ENCODE measurements at places on chromosomes 11 and 22. TPM values are rescaled to one million over a fixed set of nuclear protein-coding genes. Genes with fewer than 3 reads are reported as not detected.

The CYTH4 gene
- not detected for total RNA-seq

The KRTAP5-7 gene
- not detected for total RNA-seq

The RASSF10 gene
- 2.6 TPM for total RNA-seq

The EFCAB6 gene
- total RNA-seq = 8.4 TPM

The DDIAS gene
- 0.99 TPM for total RNA-seq

DNA sequence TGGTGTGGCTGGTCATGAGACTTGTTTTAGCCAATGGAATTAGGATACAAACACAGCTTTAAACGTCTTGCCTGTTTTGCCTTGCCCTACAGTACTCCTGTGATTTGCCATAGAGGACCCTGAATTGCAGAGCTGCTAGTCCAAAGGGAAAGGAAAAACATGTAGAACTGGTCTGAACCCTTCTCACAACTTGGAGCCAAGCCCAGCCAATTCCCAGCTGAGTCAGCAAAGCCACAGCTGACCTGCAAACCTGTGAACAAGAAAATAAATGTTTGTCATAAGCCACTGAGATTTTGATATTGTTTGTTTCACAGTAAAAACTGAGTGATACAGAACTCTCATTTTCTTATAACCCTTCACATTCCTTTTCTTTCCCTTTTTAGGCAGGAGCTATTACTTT, 360.5 kb upstream of the API5 start:
- no peak for DNase-seq

DNA sequence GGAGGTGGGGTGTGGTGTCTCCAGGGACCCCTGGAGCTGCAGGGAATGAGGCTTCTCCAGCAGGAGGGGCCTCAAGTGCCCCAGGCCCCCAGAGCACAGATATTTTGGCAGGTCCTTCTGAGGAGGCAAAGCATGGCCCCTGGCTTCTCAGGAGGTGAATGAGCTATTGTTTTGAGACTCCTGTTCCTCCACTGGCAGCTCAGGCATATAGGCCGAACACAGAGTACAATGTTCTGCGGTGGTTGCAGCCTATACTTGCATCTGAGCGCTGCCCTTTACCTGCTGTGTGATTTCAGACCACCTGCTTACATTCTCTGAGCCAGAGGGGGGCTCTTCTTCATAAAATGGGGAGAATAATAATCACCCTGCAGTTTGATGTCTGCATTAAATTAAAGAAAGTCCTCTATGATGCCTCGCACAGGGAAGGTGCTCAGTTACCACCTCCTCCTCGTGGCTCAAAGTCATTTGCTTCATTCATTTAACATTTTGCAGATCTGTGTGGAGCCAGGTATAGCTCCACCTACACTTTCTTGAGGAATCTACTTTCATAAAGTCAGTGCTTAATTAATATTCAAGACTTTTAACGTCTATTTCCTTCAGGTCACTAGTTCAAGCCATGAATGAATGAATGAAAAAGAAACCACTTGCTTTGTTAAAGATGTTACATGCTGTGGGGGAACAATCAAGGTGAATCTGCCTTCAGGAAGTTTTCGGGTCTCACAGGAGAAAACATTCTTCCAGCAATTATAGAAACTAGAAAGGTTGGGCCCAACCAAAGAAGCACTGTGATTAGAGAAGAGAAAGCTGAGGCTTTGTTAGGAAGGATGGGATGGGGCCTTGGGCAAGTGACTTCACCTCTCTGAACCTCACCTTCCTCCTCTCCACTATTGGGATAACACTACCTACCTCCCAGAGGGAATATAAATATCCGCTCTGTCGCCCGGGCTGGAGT, 68.4 kb downstream of the ADAMTS15 start:
- no peak for DNase-seq

DNA sequence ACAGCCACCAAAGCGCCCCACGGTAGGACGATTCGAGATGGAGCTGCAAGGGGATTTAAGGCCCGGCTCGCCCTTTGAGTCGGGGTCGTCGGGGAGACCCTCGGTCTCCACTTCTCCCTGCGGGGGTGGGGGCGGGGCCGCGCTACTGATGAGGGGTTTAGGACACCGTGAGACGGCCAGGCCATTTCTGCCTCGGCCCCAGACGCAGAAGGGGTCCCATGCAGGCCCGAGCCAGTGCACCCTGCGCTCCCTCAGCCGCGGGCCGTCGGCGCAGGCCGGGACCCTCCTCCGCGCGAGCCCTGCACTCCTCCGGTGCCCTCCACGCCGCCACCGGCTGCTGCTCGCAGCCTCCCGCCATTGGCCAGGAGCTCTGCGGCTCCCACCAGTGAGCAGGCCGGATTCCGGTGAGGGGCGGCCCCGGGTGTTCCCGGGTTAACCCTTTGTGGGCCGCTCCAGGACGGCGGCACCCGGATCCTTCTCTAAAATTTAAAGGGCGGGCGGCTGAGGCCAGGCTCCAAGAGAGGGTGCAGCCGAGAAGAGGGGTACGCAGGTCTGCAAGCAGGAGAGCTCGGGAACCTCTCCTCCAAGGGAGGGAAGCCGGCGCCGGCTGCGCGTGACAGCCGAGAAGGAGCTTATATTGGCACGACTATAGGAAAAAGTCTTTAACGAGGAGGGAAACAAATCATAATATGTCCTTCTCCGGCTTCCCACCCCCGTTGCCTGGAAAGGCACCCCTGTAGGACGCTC, 18.0 kb downstream of the CREB3L1 start:
- DNase-seq = no peak

DNA sequence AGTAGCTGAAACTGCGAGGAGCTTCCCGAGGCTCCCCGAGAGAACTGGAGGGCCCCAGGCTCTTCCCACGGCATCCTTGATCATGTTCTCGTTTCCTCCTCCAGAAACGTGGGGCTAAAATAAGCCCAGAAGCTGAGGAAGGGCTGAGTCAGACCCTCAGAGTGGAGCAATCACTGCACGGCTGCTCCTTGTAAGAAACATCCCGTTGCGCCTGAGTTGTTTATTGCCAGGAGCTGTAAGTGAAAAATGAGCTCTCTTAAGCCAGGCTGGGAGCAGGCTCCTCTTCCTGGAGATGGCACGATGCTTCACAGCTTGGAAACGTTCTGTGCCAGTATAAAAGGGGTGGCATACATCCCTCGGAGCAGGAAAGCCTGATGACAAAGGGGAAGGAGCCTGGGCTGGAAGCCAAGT, 47.3 kb upstream of the SYN3 start:
- DNase-seq = peak; percentile 57

GRCh38 chr22:20436307-20436767, 1.3 kb downstream of the SCARF2 start:
- no peak for DNase-seq

DNA sequence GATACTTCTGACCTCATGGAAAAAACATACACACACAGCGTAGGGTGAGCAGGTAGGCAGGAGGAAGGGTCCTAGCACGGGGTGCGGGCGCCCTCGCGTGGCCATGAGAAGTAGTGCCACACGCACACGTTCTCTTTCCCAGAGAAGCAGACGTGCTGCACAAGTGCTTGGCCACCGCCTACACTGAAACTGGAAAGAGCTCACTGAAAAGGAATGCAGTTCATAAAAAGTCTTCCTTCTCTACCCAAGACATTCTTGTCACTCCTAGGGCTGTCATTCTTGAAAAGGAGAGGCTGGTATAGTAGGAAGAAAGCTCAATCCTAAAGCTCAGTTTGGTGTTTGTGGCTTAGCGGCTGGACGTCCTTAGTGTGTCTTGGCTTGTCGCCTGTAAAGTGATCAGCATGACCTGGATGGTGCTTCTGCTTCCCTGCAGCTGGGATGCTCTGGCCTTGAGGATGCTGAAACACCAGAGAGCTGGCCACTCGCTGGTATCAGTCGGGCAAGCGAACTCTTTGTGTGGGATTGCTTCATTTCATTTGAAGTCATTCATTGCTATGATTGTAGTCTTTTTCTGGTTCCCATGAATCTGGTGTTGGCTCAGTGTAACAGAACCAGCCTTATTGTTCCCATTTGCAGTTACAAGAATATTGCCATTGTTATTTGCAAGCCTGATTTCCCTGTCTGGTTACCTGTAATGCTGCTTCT, 303.8 kb downstream of the NTM start:
- peak; percentile 59 for DNase-seq

- DNase-seq = no peak
Observed at GRCh38 chr11:37612146-37612545, 1014.1 kb upstream of the RAG2 start.

DNA sequence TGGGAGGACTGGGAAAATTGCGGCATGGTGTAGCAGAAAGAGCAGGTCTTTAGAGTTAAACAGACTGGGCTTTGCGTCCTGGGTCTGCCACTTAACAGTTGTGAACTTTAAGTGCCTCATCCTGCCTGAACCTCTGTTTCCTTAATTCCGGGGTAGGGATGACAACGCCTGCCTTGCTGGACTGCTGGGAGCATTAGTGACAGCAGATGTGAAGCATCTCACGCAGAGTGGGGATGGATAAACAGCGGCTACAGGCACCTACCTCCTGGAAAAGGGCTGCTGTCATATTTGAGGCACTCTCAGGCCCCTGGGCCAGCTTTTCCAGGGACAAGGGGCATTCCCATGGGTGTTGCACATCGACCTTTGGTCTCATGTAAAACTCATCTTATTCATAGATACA, 572.2 kb downstream of the TBC1D22A start:
- no peak for DNase-seq

DNA sequence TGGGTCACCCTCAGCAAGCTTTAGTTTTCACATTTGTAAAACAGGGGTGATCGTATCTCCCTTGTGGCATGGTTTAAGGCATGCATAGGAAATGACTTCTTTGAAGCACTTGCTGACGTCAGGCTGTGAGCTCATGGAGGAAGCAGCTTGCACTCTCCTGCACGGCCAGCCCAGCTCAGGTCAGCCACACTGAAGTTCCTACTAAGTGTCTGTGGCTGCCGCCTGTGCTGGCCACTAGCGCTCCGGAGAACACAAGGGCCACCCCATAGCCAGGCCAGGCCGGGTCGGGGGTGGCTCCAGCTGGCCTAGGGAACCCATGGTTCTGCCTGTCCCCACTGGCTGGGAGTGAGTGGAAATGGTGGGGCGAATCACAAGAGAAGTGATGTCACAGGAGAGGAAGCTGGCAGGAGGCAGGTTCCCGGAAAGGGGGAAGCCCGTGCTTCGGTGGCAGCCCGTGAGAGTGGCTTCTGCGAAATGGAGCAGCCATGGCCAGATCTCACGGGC, 28.2 kb downstream of the KCTD17 start:
- DNase-seq = no peak
